GOT3 (cell line): ENCODE measurements at places on chromosomes 4 and X.
A peak's percentile ranks its signal among the peaks of the same experiment; 100 is the strongest.

GRCh38 chrX:149819371-149819770 is 37.6 kb downstream of the MAGEA9 start:
- no peak for DNase-seq

- DNase-seq, result no peak
Observed at GRCh38 chr4:77225022-77225421, 68.0 kb downstream of the CCNG2 start.

DNA sequence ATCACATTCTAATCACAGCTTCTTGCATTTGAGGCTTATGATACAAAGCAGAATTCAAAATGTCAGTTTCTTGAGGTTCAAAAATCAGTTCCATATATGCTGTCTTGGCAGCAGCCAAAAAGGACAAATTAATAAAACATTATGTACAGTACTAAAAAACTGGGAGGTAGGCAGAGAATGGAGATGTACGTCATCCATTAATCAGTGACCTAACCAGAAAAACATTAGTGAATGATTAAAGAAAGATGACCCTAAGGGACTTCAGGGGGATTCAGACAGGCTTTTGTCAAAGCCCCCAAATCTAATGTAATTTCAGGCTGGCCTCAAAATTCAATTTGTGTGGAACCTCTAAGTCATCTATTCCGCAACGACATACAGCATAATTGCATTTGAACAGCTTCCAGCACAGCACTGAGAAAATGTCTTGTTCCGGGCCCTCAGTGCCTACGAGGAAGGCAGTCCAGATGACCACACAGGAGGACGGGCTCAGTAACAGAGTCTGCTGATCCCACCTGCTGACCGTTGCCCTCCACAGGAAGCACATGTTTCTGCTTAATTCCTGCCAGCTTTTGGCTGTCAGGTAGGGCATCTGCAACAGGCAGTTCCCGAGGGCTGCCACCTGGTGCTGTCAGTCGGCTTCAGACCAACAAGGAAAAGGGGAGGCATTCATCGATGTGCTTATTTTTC is 83.8 kb upstream of the HHIP start:
- no peak for DNase-seq

DNA sequence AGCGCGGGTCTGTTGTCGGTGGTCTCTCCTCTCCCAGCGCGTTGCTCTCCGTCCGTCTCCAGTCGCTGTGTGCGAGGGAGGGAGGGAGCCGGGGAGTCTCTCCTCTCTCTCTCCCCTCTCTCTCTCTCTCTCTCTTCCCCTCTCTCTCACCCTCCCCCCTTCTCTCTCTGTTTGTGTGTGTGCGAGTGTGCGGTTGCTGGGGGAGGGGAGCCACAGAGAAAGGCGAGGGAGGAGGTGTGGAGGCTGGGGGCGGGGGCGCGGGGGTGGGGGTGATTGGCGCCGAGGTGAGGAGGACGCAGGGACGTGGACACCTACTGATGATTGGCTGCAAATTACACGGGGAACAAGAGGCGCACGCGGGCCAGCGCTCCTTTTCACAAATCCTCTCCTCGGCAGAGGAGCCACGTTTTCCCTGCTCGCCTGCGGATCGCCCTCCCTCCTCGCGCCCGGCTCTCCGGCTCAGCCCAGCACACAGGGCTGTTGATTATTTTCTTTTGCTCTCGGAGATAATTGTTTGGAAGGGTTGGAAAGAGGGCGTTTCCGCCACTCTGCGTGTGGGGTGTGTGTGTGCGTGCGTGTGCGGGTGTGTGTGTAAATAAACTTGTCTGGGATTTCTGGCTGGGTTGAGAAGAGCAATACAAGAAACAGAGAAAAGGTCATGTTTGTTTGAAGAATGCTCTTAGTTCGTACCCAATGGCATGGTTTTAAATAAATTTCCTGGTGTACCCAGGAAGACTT is at the start of gene CXXC4:
CXXC4 (minus strand) TSS at position 73 of the 738 bp plus-strand sequence. CDS start 3,092 bp downstream, outside the sequence.
- no peak for DNase-seq

GRCh38 chrX:148215726-148216125 is 234.6 kb downstream of the FMR1NB start:
- no peak for DNase-seq

GRCh38 chr4:111399623-111400022 is 745.6 kb upstream of the FAM241A start:
- no peak for DNase-seq

GRCh38 chrX:153491918-153492317 is 2.9 kb upstream of the BGN start:
- no peak for DNase-seq

DNA sequence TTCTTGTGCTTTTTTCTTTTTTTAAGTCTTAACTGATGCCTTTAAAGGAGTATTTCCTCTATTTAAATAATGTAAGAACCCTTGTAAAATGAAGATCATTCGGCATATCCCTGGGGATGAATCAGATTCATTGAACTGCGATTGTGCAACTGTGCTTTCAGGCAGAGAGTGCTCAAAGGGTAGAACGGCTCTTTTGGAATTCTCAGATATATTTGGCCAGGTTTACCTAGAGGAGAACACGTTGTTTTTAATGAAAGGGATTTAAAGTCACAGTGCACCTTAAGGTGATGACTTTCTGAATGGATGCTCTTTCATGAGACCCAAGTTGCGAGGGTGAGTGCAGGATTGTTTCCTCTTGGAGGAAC is 51.6 kb upstream of the ELOVL6 start:
- DNase-seq, result no peak

- DNase-seq, result no peak
Observed at GRCh38 chrX:70444326-70444945, at the start of gene DLG3. TSS of gene DLG3 (plus strand) at chrX:70444835. CDS start at chrX:70445202, 367 bp downstream.

- DNase-seq, result no peak
Observed at GRCh38 chrX:129795584-129795983, 15.8 kb downstream of the SASH3 start.

GRCh38 chr4:185341841-185342240 is 53.9 kb downstream of the LRP2BP start:
- no peak for DNase-seq

- no peak for DNase-seq
Observed at GRCh38 chrX:39948582-39948981, 149.2 kb downstream of the BCOR start.

DNA sequence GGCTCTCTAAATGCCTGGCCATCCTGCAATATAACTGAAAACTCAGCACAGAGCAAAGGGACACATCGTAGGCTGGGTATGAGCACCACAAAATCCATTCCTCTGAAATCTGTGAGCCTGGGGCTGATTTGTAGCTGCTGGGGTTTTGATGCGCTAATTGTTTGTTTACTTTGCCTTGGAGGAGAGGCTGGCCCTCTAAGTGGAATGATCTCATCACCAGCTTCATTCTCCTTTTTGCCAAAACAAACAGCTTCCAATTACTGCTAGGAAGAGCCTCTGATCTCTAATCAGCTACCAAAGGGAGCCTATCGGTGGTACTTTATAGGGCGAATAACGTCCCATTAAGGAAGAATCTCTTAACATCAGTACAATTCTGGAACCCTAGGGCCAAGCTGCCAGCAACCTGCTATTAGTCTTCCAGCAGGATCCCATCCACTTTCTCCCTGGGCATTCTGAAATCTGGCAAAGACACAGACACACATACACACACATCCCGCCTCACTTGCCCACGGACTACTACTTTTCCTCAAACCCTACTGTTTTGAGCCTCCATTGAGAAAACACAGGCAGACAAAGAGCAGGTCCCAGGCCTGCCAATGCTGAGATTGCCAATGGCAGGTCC is 5.8 kb downstream of the ANOS1 start:
- no peak for DNase-seq

DNA sequence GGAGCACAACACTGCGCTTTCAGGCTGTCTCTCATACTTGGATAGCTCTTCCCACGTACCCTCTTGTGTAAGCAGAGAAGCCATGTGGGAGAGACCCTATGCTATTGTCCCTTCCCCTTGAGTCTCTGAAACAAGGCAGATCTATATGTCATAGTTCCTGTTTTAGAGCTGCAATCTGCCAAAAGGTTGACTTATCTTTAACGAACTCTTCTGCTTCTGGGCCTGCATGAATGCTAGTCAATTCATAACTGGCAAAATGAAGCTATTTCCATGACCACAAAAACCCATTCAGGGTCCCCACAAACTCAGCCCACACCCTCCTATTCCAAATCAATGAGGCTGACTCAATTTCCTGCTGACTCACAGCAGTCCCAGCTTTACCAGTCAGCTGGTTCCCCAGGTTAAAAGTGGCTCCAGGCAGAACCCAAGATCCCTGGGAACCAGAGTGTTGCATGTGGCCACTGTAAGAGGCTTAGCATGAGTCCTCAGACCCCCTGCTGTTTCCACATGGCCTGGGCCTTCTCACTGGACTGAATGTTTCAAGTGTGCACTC is 25.3 kb upstream of the SOD3 start:
- DNase-seq, result peak; percentile 28
